ENCODE measurements at places on chromosomes 5 and 9. TPM values are rescaled to one million over a fixed set of nuclear protein-coding genes. Genes with fewer than 3 reads are reported as not detected.

SCGB3A1 gene
- not detected for total RNA-seq

IFNA2 gene
- total RNA-seq: not detected

ZER1 gene
- total RNA-seq: 12.7 TPM

PTPA gene
- 135 TPM for total RNA-seq

IFNA21 gene
- total RNA-seq: not detected

TAF11L10 gene
- total RNA-seq: not detected

CCDC171 gene
- 0.30 TPM for total RNA-seq

ARHGEF39 gene
- 17.0 TPM for total RNA-seq

DAB2 gene
- 9.0 TPM for total RNA-seq

PCDHA6 gene
- total RNA-seq: not detected

SERF1B gene
- total RNA-seq: 79.0 TPM

PLPP6 gene
- 11.9 TPM for total RNA-seq

STPG3 gene
- not detected for total RNA-seq

RXRA gene
- 23.1 TPM for total RNA-seq

GFI1B gene
- not detected for total RNA-seq

ZNF658 gene
- total RNA-seq: 1.7 TPM

LHX6 gene
- total RNA-seq: 0.38 TPM

MUSK gene
- total RNA-seq: not detected

All from A549 treated with RU486 at 1 μM for 4 hours (cell line).